ENCODE measurements at places on chromosomes 13 and 19.

GRCh38 chr19:2856457-2857050 lies 10.6 kb upstream of the ZNF556 start:
- peaks cover 46% of the 10 kb centered on the region for H3K36me3 ChIP-seq
- no peak for DNase-seq
- H3K4me1 ChIP-seq = peaks cover 14% of the 10 kb centered on the region
- H3K27me3 ChIP-seq = no peaks in the 10 kb centered on the region
- peak overlapping the region; percentile 59 for H3K27ac ChIP-seq

GRCh38 chr13:46062185-46062584 lies 9.6 kb upstream of the ZC3H13 start:
- no peaks in the 10 kb centered on the region for H3K27me3 ChIP-seq
- no peak overlapping the region for H3K27ac ChIP-seq
- H3K4me3 ChIP-seq = no peak overlapping the region
- no peaks in the 10 kb centered on the region for H3K36me3 ChIP-seq
- H3K4me1 ChIP-seq = no peaks in the 10 kb centered on the region

DNA sequence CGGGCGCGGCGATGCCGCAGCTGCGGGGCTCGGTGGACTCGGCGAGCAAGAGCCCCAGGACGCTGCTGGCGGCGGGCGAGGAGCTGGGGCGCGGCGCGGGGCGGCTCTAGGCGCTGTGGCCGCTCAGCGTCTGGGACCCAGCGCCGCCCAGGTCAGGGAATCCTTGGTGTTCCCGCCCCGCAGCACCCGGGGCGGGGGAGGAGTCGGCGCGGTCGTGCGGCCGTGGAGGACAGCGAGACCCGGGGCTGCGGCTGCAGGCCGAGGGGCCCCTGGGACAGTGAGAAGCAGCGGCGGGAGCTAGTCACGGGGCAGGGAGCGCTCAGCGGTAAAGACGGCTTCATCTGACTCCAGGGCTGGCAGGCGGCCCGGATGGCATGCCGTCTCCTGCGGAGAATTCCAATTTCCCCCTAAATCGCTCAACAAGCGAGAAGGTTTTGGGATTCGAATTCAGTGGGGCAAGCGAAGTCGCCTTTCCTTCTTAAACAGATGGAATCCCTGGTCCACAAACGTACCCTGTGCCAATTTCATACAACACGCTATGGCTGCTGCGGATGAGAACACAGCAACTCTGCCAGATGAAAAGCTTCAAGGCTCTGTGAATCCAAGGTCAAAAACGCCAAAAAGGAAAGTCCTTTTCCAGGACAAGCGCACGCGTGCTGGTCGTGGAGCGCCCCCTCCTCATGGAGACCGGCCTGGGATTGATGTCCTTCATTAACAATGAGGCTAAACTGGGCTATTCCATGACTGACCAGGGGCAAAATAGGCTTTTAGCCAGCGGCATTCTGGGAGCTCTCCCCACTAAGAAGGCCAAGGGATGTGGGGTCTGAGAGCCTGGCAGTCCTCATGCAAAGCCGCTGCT lies 4.2 kb upstream of the ZSCAN4 start:
- peak overlapping the region; percentile 78 for H3K4me3 ChIP-seq
- H3K27ac ChIP-seq = no peak overlapping the region
- peaks cover 5% of the 10 kb centered on the region for H3K4me1 ChIP-seq

GRCh38 chr19:49231804-49232203 lies 74.2 kb downstream of the TRPM4 start:
- peaks cover 7% of the 10 kb centered on the region for H3K27me3 ChIP-seq
- H3K4me3 ChIP-seq = no peak overlapping the region
- peak overlapping the region; percentile 21 for H3K27ac ChIP-seq
- H3K36me3 ChIP-seq = no peaks in the 10 kb centered on the region

- H3K4me3 ChIP-seq = no peak overlapping the region
- peaks cover 8% of the 10 kb centered on the region for H3K27me3 ChIP-seq
- no peaks in the 10 kb centered on the region for H3K36me3 ChIP-seq
- no peak for DNase-seq
Observed at GRCh38 chr13:95471960-95472359, 80.6 kb upstream of the CLDN10 start.

GRCh38 chr13:76350399-76350798 lies 535.8 kb downstream of the KCTD12 start:
- H3K36me3 ChIP-seq = no peaks in the 10 kb centered on the region
- no peak for DNase-seq
- H3K27me3 ChIP-seq = no peaks in the 10 kb centered on the region
- H3K4me1 ChIP-seq = no peaks in the 10 kb centered on the region
- no peak overlapping the region for H3K27ac ChIP-seq

DNA sequence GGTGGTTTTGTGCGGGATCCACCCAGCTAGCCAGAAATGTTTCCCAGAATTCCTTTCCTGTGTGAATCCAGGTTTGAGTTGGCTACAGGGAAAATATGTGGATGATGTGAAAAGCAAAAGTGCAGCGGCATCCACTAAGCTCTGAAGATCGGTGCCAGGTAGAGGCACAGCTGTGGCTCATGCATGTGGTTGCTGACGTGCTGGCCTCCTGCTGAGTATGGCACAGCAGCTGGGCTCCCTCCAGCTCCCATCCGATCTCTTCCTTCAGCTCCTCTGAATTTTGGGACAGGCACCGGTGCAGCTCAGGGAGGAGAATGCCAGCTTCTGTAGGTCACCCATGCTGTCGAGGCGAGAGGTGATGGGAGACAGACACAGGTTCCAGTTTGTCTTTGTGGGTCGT lies 84.0 kb upstream of the GSX1 start:
- no peaks in the 10 kb centered on the region for H3K4me1 ChIP-seq
- H3K36me3 ChIP-seq = peaks cover 3% of the 10 kb centered on the region
- H3K27me3 ChIP-seq = peaks cover 18% of the 10 kb centered on the region
- DNase-seq = no peak
- H3K27ac ChIP-seq = no peak overlapping the region

DNA sequence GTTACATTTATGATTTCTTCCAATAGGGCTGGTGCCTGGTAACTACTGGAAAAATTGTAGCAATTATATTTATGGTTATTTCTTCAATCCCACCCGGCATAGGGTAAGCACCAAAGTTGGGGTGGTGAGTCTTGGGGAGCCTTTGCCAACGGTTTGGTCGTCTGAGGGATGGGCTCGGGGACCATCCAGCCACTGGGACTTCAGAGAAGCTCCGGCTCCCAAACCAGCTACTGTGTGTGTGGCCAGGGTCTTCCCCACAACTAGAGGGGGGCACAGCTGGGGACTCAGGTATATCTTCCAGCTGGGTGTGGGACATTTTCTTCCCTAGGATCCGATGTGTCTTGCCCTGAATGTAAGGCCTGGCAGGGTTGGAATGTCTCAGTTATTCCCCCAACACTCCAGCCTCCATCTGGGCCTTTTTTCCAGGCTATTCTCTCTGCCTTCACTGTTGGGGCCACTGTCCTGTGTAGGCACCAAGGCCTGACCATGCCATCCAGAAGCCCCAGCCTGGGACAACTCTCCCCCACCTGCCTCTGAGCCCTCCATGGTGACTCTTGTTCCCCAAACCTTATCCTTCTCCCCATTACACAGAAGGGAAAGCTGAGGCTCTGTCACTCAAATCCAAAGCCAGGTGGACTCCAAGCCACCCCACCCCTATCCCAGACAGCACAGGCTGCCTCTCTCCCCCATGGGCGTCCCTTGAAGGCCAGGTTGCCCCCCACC lies 1.1 kb upstream of the IFI30 start:
- peak overlapping the region; percentile 92 for H3K27ac ChIP-seq
- H3K4me3 ChIP-seq = peak overlapping the region; percentile 94
- no peak for DNase-seq
- peaks cover 90% of the 10 kb centered on the region for H3K4me1 ChIP-seq
- H3K27me3 ChIP-seq = no peaks in the 10 kb centered on the region

GRCh38 chr13:62387647-62388046 lies 972.0 kb upstream of the PCDH20 start:
- no peak overlapping the region for H3K27ac ChIP-seq
- no peaks in the 10 kb centered on the region for H3K27me3 ChIP-seq
- H3K36me3 ChIP-seq = no peaks in the 10 kb centered on the region
- no peak overlapping the region for H3K4me3 ChIP-seq
- no peaks in the 10 kb centered on the region for H3K4me1 ChIP-seq

DNA sequence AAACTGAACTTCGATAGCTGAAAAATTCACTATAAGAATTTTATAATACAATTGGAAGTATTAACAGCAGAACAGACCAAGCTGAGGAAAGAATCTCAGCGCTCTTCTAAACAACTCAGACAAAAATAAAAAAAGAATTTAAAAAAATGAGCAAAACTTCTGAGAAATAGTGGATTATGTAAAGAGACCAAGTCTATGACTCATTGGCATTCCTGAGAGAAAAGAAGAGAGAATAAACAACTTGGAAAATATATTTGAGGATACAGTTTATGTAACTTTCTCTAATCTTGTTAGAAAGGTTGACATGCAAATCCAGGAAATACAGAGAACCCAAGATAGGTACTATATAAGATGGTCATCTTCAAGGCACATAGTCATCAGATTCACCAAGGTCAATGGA lies 25.4 kb downstream of the SLC25A15 start:
- H3K27me3 ChIP-seq = no peaks in the 10 kb centered on the region
- H3K4me3 ChIP-seq = no peak overlapping the region
- peaks cover 22% of the 10 kb centered on the region for H3K36me3 ChIP-seq
- no peak for DNase-seq
- H3K4me1 ChIP-seq = peaks cover 28% of the 10 kb centered on the region

GRCh38 chr19:57613941-57614743 lies at the start of gene ZNF134:
Gene ZNF134 (plus strand): TSS chr19:57614242. CDS start chr19:57619469, 5,227 bp downstream.
- H3K4me1 ChIP-seq = peaks cover 39% of the 10 kb centered on the region
- peak within 1 kb of the TSS; percentile 78 for H3K27ac ChIP-seq
- peak within 1 kb of the TSS; percentile 93 for H3K4me3 ChIP-seq
- peaks cover 50% of the 10 kb centered on the region for H3K36me3 ChIP-seq

DNA sequence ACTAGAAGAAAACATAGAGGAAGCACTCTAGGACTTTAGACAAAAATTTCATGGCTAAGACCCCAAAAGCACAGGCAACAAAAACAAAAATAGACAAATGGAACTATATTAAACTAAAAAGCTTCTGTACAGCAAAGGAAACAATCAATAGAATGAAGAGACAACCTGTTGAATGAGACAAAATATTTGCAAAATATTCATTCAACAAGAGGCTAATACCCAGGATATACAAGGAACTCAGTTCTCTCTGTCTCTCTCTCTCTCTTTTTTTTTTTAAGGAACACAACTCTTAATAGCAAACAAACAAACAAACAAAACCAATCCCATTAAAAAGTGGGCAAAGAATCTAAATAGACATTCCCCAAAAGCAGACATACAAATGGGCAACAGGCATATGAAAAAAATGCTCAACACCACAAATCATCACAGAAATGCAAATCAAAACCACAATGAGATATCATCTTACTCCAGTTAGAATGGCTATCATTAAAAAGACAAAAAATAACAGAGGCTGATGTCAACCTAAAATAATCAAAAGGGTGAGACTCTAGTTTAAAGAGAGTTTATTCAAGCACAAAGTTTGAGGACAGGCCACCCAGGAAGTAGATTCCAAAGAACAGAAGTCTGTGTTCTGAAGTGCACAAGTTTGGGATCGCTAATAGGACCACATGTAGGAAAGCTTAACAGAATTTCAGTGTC lies 27.1 kb upstream of the SLC7A9 start:
- H3K27ac ChIP-seq = no peak overlapping the region
- no peak overlapping the region for H3K4me3 ChIP-seq
- no peaks in the 10 kb centered on the region for H3K27me3 ChIP-seq
- no peak for DNase-seq
- peaks cover 68% of the 10 kb centered on the region for H3K36me3 ChIP-seq

DNA sequence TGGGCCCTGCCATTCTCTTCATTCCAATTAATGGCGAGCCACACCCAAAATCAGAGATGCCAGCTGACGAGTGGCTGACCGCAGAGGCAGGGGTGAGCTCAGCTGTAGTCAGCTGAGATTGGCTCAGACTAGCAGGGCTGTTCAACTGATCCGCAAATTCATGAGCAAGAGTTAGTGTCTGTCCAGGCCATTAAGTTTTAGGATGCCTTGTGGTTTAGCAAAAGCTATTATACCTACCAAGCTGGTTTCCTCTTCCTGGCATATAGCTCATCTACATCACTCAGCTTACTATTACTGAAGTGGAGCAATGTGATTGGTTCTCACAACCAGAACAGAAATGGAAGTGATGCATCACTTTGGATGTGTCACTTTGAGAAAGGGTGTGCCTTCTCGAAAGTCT lies 148.7 kb downstream of the NALCN start:
- H3K36me3 ChIP-seq = no peaks in the 10 kb centered on the region
- no peak for DNase-seq
- no peak overlapping the region for H3K4me3 ChIP-seq

GRCh38 chr19:57363688-57364181 lies 384 bp downstream of the TRAPPC2B start:
- DNase-seq = no peak
- peak overlapping the region; percentile 95 for H3K27ac ChIP-seq
- H3K4me3 ChIP-seq = peak overlapping the region; percentile 92
- no peaks in the 10 kb centered on the region for H3K27me3 ChIP-seq

GRCh38 chr13:48158290-48158689 lies 63.4 kb upstream of the MED4 start:
- no peaks in the 10 kb centered on the region for H3K27me3 ChIP-seq
- H3K36me3 ChIP-seq = no peaks in the 10 kb centered on the region
- H3K27ac ChIP-seq = peak overlapping the region; percentile 36
- no peak for DNase-seq
- H3K4me3 ChIP-seq = peak overlapping the region; percentile 12

DNA sequence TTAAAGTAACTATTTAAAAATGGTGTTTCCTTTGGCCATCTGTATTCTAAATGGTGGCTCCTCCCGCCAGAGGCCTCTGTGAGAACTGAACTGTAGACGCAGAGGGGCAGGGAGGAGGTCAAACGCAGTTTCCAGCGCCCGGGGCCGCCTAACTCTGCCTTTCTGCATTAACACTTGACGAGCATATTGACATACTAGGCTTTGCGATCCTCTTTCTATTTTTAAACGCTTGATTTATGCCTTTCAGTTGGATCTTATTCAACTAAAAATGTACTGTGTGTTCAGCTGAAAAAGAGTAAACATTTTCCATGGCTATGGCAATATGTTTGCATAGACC lies 74.7 kb downstream of the SPACA7 start:
- H3K4me3 ChIP-seq = no peak overlapping the region
- no peaks in the 10 kb centered on the region for H3K27me3 ChIP-seq
- H3K36me3 ChIP-seq = no peaks in the 10 kb centered on the region

- peaks cover 8% of the 10 kb centered on the region for H3K4me1 ChIP-seq
- H3K27me3 ChIP-seq = peaks cover 44% of the 10 kb centered on the region
- no peaks in the 10 kb centered on the region for H3K36me3 ChIP-seq
Observed at GRCh38 chr13:112068540-112069060, 1.7 kb downstream of the SOX1 start.
